ENCODE measurements at places on chromosomes 2 and 18.

DNA sequence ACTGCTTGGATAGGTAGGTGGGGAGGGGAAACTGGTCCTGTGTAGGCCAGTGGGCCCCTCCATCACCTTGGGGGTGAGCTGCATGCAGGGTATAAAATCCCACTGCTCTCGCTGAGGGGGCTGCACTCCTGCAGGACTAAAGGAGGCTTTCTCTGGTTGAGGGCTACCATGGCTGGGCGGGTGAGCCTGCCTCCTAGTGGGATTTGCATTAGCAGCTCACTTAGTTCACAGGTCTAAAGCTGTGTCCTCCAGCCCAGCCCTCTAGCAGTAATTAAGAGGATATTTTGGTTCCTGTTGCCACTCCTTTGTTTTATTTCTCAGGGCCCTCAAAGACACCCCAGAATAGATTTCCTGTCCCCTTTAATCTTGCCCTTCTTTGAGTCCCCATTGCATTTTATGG, 24.6 kb downstream of the TMEM127 start:
- DNase-seq, result no peak

GRCh38 chr2:181848261-181848886, 43.2 kb upstream of the ITPRID2 start:
- no peak for DNase-seq

DNA sequence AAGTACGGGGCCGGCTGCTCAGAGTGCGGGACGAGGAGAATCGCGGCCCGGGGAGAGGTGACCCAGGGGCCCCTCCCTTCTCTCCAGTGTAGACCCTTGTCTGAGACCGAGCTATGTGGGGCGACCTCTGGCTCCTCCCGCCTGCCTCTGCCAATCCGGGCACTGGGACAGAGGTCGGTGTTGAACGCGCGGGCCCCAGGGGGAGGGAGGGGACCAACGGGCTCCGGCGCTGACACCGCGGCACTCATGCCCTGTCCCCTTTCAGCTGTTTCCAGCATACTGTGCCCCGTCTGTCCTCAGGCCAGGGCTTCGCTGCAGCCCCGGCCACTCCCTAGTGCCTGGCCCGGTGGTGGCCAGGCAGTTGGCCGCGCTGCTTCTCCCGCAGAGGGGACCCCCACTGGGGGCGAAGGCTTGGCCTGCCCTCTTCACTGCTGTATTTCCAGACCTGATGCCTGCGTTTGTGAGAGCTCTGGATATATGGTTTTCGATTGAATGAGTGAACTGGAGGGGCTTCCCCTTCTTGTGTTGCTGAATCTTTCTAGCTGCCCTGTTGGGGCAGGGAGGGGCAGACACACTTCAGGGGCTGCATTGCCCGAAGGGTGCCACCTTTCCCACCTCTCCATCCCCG, 809 bp downstream of the DBI start:
- peak; percentile 83 for DNase-seq

- DNase-seq, result no peak
These were observed 809.0 kb downstream of the BCL11A start for GRCh38 chr2:59744436-59744835.

Data from Right ventricle myocardium superior (tissue), 1 donor.